Pons (tissue), 1 donor: ENCODE measurements at places on chromosomes 12 and 14.

DNA sequence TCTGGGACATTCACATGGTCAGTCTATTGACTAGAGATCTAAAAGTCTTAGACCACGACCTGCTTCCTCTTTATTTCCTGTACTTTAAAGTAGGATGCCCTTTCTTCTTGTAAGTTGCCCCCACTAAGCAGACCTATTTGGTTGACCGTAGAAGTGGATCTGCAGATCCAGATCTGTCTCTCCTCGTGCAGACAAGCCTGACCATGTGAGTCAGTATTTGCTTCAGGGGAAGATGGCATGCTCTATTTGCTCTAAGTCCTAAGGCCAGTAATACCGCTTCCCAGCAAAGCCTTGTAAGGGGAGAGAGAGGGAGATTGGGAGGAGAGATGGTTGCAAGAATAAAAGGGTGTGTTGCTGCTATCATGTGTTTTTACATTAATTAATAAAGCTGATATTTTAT, 46.8 kb downstream of the KCNC2 start:
- no peak for DNase-seq

- DNase-seq = no peak
Measured at GRCh38 chr14:44339862-44340261, 167.2 kb downstream of the FSCB start.

- peak; percentile 60 for DNase-seq
Measured at GRCh38 chr14:60092526-60092920, 800 bp downstream of the PCNX4 start.

DNA sequence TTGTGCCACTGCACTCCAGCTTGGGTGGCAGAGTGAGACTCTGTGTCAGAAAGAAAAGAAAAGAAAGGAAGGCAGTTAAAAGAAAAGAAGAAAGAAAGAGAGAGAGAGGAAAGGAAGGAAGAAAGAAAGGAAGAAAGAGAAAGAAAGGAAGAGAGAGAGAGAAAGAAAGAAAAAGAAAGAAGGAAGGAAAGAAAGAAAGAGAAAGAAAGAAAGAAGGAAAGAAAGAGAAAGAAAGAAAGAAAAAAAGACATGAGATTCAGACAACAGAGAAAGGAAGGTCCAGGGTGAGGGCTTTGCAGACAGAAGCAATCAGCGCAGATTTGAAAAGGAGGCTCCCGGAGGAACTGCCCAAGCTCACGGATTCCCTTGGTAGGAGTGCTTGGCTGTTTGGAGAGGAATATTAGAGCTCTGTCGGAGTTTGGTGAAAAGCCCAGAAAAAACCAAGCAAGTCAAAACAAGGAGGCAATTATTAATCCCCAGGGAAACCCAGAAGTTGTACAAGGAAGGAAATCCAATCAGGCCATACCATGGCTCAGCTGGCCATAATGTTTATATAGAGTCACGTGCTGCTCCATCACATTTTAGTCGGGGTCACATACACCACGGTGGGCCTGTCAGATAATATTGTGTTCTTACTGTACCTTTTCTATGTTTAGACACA, 11.6 kb upstream of the CCDC85C start:
- DNase-seq = peak; percentile 59

DNA sequence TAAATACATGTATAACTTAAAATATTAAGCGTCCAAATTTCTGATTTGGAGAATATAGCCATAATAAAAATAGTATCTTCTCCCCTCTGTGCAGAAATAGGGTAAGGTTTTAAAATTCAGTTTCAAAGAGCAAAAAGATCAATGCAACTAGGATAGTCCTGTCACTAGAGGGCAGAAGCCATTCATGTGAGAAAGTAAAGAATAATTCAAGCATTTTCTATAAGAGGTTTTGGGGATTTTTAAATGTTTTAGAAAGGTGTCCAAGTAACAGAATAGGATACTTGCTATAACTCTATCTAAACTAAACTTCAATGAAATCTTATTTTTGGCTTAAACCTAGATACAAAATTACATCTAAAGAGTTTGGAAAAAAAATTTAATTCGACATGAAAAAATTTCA, 50.3 kb downstream of the ADAMTS20 start:
- DNase-seq = peak; percentile 36

DNA sequence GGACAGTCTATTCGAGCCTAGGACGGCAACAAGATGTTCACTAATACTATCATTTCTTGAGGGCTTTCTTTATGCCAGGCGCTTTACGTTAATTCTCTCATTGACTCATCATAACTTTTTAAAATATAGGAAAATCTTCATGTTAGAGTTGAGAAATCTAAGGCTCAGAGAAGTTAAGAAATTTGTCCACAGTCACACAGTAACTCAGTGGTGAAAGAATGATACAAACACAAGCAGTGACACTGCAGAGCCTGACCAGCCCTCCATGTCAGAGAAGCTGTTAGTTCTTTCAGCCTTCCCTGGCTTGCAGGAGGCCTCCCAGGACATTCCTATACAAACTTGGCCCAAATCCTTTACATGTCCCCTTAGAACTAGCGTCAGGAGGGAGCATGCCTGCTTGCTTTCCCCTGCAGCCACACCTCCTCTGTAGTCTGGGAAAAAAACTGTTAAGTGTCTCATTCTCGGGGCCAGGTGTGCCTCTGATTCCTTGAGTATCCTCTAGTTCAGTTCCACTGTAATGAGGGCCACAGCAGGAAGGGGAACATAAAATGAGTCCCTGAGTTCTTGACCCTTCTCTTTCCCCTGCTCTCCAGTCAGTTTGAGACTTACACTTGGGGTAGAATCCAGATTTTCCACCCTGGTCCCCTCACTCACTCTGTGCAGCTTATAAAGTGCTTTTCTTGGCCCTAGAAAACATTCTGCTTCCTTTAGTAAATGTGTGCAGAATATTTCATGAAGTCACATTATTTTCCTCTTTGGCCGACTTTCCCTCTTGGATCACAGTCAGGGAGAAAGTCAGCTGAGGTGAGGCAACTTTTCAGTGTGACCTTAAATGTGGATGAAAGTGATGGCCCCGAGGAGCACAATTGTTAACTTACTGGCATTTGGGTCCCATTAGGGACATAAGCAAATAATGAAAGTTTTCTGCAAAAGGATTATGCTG, 152.2 kb upstream of the HIF1A start:
- peak; percentile 63 for DNase-seq

DNA sequence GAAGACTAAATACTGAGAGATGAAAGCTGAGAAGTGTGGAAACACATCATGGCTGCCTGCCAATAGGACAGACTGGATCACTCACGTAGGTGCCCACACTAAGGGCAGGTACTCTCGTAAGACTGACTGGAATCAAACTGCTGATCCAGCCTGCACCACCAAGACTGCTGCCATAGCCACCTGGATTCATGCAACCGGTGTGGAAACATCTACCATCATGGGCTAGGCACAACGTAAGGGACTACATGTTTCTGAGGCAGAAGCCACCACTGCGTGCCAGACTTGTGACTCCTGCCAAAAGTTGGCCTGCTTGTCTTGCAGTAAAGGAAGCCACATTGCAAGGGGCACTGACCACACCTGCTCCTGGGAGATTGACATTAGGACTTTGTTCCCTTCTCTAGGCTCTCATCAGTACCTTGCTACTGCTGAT, 3.8 kb downstream of the POMT2 start:
- DNase-seq = no peak

GRCh38 chr14:77055306-77055705, 26.8 kb upstream of the IRF2BPL start:
- DNase-seq = no peak

DNA sequence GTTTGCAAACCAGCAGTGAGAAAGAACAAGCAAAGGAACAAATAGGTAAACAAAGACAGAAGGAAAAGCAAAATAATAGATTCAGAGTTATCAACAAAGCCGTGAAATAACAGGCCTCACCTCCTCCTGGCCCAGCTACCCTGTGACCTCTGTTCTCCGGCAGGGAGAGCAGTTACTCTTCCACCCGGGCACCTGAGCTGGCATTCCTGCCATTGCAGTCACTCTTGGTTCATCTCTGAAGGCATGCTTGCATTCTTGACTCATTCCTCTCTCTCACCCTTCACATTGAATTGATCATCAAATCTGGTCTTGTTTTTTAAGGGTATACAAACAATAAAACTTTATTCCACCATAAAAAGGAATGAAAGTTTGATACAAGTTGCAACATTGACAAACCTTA, 95.1 kb downstream of the TTC8 start:
- DNase-seq = no peak

GRCh38 chr14:61733972-61734371, 28.2 kb upstream of the SNAPC1 start:
- no peak for DNase-seq

DNA sequence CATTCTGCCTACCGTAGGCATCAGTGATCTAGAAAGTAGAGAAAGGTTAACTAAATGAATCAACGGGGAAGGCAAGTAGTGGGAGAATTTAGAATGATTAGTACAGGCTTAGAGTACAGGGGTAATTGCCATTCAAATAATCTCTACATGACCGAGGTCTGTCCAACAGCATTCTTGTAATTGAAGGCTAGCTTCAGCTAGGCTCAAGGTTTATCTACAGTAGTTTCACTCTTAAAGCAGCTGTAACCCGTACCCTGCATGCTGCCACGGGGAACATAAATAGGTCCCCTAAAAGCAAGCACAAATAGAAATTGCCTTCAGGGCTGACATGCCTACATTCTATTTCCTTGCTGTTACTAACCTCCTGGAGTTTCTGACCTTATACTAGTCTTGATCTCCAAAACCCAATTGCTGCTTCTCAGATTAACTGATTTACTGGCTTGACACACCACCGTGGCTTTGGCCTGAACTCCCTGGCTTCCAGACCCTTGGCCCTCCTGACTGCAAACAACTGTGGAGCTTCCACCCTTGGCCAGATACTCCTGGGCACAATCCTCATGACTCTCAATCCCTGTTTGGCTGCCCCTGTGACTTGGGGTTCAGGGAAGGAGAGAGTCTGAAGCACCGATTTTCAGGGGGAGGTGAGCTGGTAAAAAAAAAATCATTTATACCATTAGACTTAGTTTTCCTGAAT, 242.1 kb upstream of the FOXN3 start:
- no peak for DNase-seq

GRCh38 chr14:36510874-36511273, 9.2 kb downstream of the NKX2-1 start:
- DNase-seq = no peak

DNA sequence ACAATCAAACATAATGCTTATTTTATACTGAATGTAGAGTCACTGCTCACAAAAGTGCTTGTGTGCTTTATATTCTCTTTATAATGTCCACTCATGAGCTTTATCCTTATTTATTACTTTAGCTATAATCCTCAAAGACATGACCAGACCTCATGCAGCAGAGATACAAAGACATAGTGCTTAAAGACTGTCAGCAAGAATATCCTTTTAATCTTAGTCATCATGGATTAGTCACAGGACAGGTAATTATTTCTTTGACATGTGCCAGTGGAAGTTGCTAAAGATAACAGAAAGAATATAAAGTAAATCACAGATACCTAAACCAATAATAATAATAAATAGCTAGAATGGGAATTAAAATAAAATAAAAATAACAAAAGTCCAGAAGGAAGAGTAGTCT, 707.5 kb downstream of the BCL11B start:
- no peak for DNase-seq

DNA sequence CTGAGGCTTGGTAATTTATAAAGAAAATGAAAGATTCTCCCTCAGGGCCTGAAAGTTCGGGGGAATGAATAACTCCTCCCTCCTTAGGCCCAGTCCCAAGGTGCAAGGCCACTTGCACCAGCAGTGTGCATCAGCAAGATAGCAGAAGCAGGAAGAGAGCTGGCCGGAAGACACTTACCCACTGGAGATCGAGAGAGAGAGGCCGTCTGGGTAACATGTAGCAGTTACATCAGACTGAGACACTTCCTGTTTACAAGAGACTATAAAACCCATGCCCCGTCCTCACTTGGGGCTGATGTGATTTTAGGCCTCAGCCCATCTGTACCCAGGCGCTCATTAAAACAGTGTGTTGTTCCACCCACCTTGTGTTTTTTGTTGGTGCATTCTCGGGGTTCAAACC, 85.2 kb downstream of the TMTC3 start:
- DNase-seq = no peak

DNA sequence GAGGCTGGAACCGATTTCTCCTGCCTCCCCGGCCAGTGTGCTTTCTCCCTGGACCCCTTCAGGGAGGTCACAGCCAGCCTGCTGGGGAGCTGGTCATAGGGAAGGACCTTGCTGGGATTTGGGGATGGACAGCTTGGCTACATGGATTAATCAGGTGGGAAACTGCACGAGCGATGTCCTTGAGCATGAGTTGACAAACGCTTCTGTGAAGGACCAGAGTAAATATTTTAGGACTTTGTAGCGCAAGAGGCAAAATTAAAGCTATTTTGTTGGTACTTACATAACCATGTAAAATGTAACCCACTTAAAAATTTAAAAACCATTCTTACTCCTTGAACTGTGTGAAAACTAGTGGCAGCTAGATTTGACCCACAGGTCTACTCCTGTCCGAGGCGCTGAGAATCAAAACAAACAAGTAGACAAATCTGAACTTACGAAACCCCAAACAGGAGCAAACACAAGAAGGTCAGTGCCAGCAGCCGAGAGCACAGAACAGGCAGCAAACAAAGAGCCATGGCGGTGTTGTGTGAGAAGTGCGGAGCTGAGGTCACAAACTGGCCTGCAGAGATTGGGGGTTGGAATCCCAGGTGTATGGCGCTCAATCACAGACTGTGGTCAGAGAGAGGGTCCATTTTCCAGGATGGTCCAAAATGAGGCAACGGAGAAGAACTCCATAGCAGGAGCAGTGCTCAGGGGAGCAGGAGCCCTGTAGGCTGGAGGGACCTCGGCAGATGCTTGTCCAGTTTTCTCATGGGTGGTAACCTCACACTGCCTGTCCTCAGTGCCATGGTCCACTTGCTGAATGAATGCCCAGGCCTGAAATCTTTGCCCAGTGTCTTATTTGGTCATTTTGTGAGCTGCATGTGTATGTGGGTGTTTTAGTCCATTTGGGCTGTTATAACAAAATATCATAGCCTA, 79.2 kb upstream of the CLMN start:
- no peak for DNase-seq

DNA sequence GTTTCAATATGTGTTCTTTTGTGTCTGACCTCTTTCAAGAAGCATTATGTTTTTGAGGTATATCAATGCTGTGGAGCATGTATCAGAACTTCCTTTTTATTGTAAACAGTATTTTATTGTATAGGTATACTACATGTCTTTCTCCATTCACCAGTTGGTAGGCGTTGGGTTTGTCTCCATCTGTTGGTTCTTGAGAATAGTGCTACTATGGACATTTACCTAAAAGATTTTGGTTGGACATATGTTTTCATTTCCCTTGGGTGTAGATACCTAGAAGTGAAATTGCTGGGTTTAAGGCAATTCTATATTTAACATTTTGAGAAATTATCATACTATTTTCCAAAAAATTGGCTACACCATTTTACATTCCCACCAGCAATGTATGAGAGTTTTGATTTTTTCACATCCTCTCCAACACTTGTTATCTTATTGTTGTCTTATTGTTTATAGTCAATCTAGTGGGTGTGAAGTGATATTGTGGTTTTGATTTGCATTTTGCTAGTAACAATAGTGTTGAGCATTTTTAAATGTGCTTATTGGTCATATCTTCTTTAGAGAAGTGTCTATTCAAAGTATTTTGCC, 409.2 kb downstream of the IPO8 start:
- DNase-seq = peak; percentile 16
